ENCODE measurements at places on chromosomes 16 and 17.
A peak's percentile ranks its signal among the peaks of the same experiment; 100 is the strongest.

DNA sequence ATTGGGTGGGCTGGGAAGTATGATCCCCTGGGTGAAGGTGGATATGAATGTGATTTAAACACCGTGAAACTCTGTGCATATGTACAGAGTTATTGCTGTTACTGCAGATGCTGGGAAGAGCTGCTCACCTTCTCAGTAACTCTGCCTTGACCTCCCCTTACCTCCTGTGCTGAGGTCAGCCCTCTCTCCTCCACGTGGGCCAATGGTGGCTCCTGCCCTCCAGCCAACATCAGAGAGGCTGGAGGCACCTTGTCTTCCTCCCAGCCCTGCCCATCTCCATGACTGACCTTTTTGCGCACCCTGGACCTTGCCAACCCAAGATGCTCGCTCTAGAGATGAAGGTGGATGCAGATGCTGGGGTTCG, 387 bp upstream of the ASB16 start:
- no peak for DNase-seq

DNA sequence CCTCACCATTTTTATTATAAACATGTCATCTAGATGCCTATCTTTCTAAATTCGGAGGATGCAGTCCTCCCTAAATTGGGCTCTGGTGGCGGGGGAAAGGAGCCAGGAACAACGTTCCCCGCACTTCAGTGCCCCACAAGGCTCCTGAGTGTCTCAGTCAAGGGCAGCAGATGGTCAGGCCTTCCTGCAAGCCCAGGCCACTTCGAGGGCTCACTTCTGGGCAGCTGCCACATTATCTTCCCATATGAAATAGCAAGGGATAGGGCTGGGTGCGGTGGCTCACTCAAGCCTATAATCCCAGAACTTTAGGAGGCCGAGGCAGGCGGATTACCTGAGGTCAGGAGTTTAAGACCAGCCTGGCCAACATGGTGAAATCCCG, 32.3 kb downstream of the FBXO31 start:
- DNase-seq, result no peak

GRCh38 chr17:64520359-64520758, 13.6 kb downstream of the CEP95 start:
- DNase-seq, result no peak

DNA sequence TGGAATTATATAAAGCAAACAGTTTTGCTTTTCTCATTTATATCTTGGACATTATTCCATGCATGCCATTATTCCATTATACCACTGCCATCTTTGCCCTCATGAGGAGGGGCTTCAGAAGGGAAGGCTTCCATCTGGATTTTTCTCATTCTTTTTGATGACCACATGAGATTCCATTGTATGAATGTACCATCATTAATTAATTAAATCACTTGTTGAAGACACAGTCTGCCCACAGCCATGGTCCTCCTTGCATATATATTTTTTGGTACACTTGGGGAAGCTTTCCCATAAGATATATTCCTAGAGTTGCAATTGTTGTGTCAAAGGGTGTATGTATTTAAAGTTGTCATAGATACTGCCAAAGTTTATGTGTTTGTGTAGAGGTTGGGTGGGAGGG, 7.1 kb downstream of the ARL4D start:
- DNase-seq, result no peak

- no peak for DNase-seq
Measured at GRCh38 chr16:78749745-78750268, 650.4 kb downstream of the WWOX start.

- DNase-seq, result no peak
Measured at GRCh38 chr16:75239542-75240122, 11.8 kb downstream of the BCAR1 start.

DNA sequence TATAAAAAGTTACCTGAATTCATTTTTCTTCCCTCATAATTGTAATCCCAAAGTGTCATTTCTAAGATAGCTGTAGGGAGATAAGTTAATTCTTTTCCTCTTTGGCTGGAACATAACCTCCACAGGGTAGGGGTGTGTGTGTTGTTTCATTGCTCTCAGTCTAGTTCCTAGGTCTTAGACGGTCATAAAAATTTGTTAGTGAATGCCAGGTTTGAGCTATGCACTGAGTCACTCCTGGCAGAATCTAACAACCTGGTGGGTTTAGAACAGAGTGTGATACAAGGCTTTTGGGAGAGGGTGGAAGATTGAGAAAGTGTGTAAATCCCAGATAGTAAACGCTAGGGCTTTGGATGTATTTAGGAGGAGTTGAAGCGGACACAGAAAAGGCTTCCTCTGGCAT, 894 bp upstream of the PHKG2 start:
- peak; percentile 32 for DNase-seq

- no peak for DNase-seq
Measured at GRCh38 chr17:1598399-1599095, 30.1 kb downstream of the SLC43A2 start.

DNA sequence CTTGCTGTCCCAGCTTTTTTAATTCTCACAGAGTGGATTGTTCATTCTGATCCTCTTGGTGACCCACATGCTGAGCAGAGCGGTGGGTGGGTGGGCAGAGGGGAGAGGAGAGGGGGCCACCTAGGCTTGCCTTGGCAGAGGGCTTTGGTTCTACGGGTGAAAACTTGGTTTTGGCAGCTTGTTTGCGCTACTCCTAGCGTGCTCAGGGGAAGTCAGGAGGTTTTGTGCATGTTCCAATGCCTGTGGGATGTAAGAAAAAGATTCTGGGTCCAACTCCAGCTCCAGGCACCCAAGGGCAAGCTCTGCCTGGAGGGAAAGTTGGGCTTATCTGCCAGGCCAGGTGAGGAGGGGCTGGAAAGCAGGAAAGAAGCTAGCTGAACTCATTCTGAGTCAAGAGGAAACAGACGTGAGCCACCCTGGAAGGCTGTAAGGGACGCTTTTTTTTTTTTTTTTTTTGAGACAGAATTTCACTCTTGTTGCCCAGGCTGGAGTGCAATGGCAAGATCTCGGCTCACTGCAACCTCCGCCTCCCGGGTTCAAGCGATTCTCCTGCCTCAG, 169.1 kb downstream of the WSCD1 start:
- DNase-seq, result peak; percentile 51

DNA sequence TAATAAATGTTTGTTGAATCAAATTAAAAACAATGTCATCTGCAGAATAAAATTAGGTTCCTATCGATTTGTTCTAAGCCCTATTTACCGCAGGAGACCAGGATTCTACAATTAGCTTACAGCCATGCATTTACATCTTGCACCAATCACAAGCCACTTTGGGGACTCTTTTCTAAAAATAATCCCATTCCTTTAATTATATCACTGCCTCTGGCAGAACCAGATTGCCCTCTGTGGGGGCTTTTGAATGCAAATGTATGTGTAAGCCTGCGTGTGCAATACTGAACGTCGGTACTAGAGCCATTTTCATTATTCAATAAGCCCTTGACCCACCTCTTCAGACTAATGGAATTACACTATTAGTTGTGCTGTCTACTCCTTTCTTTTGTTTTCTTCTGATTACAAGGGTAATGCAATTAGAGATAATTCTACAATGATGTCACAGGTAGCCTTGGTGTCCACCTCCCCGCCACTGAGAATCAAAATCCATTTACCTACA, 391.3 kb upstream of the XYLT1 start:
- no peak for DNase-seq

- DNase-seq, result no peak
Measured at GRCh38 chr16:79083508-79084299, 516.8 kb downstream of the MAF start.

DNA sequence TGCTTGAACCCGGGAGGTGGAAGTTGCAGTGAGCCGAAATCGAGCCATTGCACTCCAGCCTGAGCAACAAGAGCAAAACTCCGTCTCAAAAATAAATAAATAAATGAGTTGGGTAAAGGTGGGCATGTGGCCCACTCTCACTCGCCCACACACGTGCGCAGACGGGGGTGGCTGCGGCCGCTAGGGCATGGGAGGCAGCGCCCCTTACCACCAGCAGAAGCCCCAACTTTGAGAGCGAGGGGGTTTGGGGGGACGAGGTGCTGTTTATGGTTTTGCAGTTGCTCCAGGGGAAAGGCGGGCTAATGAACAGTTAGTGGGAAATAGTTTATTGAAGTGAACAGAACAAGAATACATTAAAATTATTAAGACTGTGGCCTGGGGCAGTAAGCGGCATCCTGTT, 14.9 kb upstream of the RBFOX3 start:
- no peak for DNase-seq

DNA sequence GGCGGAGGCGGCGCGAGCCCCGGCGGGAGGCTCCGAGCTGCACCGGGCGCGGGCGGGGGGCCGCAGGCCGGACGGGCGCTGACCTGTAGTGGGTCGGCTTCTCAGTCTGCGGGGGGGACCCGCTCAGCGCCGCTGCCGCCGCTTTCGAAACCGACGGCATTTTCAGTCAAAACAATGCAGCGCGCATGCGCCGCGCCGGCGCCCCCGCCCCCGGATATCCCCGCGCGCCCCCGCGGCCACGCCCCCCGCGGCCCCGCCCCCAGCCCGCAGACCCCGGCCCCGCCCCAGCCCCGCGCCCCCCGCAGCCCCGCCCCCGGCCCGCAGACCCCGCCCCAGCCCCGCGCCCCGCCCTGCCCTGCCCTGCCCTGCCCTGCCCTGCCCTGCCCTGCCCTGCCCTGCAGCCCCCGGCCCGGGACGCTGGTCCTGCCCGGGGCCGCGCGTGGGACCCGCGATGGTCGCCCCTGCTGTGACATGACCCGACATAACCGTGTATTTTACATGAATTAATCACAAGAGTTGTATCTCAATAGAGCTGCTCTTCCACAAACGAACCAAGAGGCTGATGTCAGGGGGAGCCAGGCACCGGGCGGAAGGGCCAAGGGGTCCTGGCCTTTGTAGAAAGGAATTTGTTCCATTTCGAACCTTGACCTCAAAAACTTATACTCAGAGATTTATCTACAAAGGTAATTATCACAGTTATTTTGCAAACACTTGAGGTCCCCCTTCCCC, at the start of gene UNKL:
Gene UNKL, minus strand, starts transcription at position 173 of the 729 bp plus-strand sequence. Its CDS starts 13 bp downstream, at position 160.
- DNase-seq, result peak; percentile 80

DNA sequence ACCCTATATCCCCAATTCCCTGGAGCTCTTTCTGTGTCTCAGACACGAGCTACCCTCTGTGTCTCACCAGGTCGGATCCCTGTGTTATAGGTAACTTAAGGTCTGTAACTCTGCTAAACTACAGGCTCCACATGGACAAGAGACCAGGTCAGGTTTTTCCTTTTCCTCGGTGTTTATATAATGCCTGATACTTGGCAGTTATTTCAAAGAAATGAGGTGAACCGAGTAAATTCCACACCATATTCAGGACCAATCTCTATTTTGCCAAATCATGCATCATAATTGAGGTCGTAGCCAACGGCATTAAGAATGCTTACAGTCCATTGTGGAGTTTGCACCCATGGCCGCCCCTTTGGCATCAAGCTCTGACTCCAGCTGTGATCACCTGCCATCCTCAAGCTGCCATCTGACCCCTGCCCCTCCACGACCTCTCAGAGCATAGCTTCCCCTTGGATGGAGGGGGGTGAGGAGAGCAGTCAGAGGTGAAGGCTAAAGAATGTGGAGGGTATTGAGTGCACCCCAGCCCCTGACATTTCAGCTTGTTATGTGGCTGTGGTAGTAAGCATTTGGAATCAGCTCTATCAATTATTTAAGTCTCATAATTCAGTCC, 434.7 kb upstream of the RBFOX1 start:
- no peak for DNase-seq

GRCh38 chr16:69424053-69424934, at the start of gene CYB5B:
CYB5B (plus strand) TSS chr16:69424619; CDS start chr16:69424684, 65 bp downstream.
- DNase-seq, result peak; percentile 98

- DNase-seq, result no peak
Measured at GRCh38 chr17:42475121-42475520, 16.4 kb downstream of the ATP6V0A1 start.

DNA sequence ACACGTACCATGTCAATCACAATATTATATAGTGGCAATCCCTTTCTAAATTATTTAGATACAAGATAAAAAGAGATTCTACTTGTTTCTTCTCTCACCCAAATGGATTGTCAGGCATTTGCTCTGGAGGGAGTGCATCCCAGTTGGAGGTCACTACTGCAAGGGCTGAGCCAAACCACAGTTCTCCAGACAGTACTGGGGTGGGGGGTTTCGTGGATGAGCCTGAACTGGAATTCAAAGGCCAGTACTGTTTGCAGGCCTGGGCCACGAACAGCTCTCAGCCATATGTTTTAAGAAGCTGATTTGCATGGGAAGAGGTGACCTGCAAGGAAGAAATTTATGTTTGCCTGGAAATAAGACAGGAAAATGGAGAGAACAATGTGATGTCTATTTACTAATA, 314.9 kb downstream of the PMP22 start:
- DNase-seq, result no peak

DNA sequence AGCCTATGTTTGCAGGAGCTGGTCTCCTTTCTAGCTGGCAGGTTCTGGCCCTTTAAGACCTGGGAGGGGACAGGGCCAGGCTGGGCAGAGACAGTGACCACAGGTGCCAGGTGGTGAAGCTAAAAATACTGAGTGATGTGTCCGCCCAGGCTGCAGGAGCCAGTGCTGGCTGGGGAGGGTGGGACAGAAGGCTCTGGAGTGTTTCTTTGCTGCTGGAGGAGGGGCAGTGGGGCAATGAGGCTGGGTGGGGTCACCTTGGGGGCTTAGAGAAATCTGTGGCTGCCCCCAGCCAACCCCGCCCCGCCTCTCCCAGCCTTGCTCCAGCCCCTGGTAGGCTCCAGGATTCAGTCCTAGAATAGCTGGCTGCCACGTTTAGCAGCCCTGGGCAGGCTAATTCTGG, 30.4 kb upstream of the SBK1 start:
- no peak for DNase-seq

- peak; percentile 41 for DNase-seq
Measured at GRCh38 chr16:74700438-74701225, at the start of gene MLKL. MLKL (minus strand) TSS chr16:74700862; CDS start chr16:74695757, 5,105 bp downstream.

DNA sequence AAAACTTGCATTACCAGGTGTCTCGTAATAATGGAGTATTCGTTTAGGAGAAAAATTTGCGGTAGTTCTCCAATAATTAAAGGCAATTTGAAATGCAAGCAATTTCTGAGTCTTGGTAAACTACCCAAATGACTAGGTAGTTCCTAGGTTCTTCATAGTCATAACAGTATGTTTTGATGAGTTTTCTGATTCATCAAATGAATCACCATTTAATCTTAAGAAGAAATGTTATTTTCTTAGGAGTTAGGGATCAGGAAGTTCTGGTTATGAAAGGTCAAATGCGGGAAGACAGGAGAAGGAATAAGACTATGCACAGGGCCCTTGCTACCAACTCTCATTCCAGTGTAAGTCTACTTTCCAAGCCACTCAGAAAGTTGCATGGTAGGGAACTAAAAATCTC, 221.5 kb upstream of the SOX9 start:
- DNase-seq, result peak; percentile 55

DNA sequence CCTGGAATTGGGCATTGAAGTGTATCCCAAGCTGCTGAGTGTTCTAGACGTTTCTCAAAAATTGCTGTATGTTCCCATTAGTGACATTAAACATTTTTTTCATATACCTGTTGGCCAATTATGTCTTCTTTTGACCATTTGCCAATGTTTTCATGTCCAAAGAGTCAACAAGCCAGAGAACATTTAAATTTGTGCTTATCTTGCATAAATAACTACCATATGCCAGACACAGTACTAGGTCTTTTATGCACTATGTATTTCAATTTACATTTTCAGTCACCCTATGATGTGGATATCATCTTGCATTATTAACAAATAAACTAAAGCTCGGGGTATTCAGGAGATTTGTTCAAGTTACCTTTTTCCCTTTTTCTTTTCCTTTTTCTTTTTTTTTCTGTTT, 632.9 kb upstream of the C16orf82 start:
- DNase-seq, result no peak
